Left kidney (tissue), 8 donors: ENCODE measurements at places on chromosomes 7 and 10. TPM values are rescaled to one million over a fixed set of nuclear protein-coding genes. Genes with fewer than 3 reads are reported as not detected.

DNA sequence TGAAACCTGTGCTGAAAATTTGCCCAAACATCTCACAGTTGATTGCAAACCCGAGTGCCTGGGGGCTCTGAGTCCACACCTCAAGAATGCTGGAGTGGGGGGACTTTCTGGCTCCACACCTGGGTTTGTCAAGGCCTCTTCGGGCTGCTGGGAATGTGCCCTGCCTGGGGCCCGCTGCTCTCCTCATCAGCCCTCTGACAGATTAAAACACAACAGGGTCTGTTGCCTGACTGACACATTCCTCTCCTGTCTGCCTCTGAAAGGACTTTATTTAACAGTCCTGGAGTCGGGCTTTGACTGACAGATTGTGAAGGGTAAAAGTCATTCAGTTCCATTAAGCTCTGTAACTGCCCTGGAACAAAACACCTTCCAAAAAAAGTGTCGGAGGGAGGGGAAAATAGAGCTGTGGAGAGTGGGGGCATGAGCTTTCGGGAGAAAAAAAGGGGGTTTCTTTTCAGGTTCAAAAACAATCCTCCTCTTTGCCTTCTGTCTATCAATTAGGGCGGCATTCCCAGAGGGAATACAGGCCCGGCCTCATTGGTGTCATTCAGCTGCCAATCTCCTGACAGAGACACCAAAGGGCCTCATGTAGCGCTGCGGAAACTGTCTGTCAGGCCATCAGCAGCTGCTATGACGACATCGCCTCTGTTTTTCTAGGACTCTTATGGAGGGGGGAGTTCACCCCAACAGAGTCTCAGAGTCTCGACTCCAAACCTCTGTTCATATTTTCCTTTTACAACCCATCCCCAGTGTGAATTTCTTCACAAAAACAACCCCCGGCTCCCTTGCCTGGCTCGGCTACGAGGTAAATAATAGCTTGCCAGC lies 398.8 kb upstream of the NFE2L3 start:
- DNase-seq, result peak; percentile 51

DNA sequence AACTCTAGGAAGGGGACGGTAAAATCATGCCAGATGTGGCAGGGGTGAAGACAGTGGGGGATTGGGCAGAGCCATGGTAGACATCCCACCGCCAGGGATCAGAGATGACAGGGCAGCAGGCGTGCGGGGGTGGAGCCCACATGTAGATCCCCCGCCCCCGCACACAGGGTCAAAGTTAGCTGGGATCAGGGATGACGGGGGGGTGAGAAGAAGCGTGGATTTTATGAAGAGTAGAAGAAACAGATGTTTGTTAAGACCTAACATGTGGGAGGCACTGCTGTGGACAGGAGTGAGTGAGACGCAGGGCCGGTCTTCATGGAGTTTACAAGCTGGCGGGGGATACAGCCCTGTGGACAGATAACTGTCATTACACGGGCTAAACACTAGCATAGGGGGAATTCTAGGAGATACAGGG lies 154.0 kb upstream of the KLF14 start:
- DNase-seq, result no peak

DNA sequence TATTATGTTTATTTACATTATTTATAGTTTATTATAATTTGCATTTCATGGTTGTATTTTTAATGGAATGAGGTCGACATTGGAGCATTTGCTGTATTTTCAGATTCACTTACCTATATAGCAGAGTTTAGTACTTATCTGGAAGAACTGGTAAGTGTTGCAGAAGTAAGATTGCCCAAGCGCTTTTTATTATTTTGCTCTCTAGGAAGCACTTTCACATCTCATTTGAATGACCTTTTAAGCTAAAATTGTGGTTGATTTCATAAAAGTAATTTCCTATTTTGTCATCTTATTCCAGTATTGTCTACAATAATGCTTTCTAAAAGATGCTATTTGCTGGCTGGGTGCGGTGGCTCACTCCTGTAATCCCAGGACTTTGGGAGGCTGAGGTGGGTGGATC lies 28.6 kb downstream of the SEC61A2 start:
- no peak for DNase-seq

GRCh38 chr7:112350585-112350984 lies 99.7 kb upstream of the IFRD1 start:
- no peak for DNase-seq

DNA sequence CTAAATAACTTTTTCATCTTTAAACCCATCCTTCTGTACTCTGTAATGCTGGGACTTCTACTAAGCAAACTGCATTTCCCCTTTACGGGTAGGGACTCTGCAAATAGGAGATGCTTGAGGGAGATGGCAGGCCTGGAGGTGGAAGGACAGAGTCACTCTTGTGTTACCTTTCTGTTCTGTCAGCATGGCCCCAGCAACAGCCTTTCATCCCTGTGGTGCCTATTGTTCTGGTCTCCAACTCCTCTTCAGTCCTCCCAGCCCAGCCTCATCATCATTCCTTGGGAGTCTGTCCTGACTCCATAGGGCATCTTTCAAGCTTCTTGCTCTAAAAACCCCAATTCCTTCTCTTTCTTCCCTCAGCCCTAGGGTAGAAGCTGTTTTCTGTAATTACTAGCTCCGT lies 230.0 kb downstream of the SNX13 start:
- DNase-seq, result no peak

DNA sequence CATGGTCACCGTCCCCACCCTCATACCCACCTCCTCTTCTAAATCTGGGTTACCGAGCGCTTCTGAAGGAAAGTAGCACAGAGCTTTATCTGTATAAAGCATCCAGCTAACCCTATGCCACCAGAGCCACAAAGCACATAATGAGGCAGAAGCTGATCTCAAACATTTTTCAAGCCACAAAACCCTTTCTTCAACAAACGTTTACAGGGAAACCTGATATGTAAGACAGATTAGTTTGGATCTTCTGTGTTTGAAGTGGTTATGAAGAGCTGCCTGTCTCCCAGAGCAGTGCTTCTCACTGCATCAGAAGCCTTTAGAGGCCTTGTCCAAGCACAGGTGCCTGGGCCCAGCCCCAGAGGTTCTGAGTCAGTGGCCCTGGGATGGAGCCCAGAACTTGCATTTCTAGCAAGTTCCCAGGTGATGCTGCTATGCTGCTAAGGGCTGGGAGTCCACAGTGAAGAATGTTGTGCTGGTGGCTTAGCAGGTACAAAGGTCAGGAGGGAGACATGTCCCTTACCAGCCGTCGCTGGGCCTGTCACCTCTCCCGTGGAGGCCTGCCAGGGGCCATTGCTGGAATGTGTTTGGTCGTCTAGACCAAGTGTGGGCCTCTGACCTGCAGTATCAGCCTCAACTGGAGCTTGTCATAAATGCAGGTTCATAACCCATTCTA lies 90.4 kb downstream of the TAF3 start:
- no peak for DNase-seq

- no peak for DNase-seq
Measured at GRCh38 chr7:134625550-134625949, 21.1 kb upstream of the BPGM start.

CFTR gene
- polyA plus RNA-seq, result 11.3 TPM

GRCh38 chr10:1110674-1111119 lies 54.5 kb downstream of the WDR37 start:
- no peak for DNase-seq

- no peak for DNase-seq
Measured at GRCh38 chr7:124570558-124570957, 195.0 kb downstream of the GPR37 start.

DNA sequence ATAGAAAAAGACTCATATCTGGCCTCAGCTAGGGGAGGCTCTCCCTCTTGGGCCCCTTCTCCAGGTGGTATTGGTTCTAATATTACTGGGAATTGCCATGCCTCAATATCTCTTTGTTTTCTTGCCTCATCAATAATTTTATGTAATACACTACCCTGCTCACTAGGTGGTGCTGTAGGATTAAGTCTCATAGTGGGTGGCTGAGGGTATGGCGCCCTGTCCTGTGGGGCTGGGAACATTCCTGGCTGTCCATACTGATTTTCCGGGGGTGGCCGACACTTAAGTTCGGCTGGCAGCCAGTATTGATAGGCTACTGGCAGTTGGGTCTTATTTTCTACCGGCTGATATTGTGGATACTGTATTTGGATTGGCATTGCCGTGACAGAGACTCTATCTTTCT lies 9.0 kb upstream of the TAS2R3 start:
- DNase-seq, result no peak

TCAF2 gene
- 3.3 TPM for polyA plus RNA-seq

DNA sequence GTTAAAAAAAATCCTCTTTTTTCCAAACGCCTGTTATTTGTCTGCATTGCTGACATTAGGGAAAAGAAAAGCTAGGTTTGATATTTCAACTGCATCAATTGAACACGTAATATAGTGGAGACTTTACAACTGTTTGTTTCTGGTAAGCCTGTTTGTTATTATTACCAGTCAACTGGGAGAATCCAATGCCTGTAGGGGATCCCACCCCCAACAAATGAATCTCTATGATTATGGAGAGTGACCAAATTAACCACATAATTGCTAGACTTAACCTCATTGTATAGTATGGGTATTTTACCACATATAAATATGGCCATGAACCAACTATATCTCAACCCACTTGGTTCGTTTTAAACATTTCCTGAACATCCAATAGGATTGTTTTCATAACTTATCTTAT lies 216.1 kb downstream of the TWIST1 start:
- DNase-seq, result no peak

C10orf105 gene
- polyA plus RNA-seq, result 0.18 TPM

RBM33 gene
- 44.2 TPM for polyA plus RNA-seq

DNA sequence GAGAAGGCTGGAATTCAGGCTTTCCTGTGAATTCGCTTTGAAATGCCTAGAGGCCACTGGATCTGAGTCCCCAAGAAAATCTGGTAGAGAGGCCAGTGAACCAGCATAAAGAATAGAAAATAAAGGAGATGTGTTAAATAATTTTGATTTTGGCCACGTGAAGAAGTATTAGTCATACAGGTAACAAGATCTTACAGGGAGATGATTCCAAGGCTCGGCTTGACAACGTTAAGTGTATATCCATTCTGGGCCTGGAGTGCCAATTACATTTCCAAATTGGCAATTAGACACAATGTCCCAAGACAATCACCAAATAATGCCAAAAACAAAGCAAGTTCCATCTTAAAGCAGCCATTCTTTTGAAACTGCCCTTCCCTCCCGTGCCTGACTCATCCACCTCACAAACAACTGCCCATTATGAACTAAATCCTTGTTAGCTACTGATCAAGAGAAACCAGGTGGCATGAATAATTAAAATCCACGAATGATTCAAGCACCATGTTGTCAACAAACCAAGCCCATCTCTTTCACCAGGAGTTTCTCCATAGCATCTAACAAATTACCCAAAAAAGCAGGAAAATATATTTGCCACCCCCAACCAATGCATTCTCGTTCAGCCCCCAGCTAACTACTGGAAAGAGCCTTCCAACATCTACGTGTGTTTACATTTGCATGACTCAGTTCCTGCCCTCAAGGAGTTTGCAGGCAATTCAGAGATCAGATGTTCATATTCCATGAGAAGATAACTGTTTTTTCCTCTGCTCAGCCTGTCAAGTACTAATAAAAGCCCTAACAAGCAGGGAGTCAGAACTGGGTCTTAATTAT lies 8.5 kb downstream of the KCNMA1 start:
- DNase-seq, result no peak

EBF3 gene
- 2.7 TPM for polyA plus RNA-seq

ARHGAP22 gene
- polyA plus RNA-seq, result 0.93 TPM

DNA sequence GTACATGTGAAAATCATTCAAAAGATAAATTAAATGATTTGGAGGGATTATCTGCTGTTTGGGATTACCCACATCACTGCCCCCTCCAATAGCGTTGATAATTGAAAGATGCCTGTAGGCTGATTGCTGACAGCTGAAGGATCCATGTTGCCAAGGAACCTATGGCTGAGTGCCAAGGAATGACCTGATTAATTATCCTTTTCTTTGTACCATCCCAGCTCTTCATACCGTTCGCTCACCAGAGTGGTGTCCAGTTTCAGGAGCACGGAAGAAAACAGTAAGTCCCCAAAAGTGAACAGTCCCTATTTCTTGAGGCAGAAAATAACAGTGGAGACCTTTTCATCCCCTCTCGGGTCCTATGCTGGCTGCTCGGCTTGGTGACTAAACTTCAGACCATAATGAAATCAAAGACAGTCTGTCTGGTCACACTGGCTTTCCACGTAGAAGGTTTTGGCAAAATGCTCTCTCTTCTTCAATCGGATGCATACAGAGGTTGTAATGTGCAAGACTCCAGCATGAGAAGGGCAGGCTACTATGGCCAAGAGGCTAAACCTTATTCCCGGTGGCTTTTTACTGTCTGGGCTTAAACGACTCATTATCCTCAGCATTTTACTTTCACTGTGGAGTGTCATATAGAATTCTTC lies 108.8 kb downstream of the SPAG6 start:
- no peak for DNase-seq

GRCh38 chr7:141001546-141001945 lies 13.2 kb downstream of the MRPS33 start:
- DNase-seq, result no peak

GRCh38 chr7:93902777-93903423 lies 3.5 kb upstream of the GNGT1 start:
- DNase-seq, result peak; percentile 54

EPC1 gene
- polyA plus RNA-seq, result 72.1 TPM

CADPS2 gene
- 51.3 TPM for polyA plus RNA-seq

NUTM2B gene
- polyA plus RNA-seq, result 2.0 TPM

GRCh38 chr10:26274391-26274790 lies 57.8 kb downstream of the GAD2 start:
- no peak for DNase-seq

- DNase-seq, result no peak
Measured at GRCh38 chr10:58951746-58952145, 224.7 kb upstream of the PHYHIPL start.
